NCI-H1930 (cell line): ENCODE measurements at places on chromosomes 6 and 20.
A peak's percentile ranks its signal among the peaks of the same experiment; 100 is the strongest.

- no peak for DNase-seq
Measured at GRCh38 chr6:15871276-15871675, 208.4 kb upstream of the DTNBP1 start.

- DNase-seq: no peak
Measured at GRCh38 chr6:155212106-155212505, 51.7 kb upstream of the CLDN20 start.

DNA sequence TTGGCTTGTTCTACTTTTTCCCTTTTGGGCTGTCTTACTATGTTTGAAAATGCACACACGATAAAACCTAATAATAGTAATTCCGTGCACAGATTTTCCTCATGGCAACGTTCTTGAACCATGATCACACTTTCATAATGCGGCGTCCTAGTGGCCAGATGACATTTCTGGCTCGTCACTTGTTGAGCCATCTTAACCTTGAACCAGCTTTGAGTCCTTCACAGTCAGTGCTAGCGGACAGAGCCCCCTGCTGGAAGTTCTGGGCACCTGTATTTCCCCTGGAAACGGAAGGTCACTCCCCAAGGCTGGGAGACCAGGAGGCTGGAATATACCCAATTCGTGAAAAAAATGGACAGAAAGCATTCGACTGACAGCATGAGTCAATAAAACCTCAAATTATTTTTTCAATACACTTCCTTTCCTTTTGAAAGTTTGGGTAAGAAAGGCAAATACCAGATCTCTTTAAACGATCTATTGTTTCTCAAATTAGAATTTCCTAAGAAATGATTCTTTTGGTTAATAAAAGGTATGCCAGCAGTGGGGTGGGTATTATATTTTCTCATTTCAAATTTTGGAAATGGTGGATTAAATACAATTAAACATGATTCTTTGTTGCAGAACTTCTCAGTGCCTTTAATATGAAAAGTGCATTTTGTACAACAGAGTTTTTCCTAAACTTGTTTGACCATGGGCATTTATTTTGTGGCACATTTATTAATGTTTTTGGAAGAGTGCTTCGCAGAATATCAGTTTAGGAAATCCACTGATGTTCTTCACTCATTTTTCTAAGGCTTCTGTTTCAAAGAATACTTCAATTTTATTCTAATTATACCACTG, 542.3 kb downstream of the QKI start:
- peak; percentile 14 for DNase-seq

- no peak for DNase-seq
Measured at GRCh38 chr6:149905911-149906371, 8.0 kb upstream of the RAET1E start.

DNA sequence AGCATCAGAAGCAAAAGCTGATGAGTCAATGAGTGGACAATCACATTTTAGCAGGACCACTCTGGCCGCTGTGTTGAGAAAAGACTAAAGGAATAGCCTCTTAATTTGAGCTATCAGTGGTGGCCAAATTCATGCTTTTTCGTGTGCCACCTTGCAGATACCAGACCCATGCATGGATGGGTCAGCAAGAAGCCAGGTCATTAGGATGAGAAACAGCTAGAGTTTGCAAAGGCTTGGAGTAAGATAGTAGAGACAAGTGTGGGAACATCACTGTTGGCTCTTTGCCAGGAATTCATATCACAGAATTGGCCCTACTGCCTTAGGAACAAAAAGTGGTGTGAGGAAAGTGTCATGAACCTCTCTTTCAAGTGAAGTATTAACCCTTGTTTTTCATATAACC, 25.5 kb downstream of the MRAP2 start:
- no peak for DNase-seq

- no peak for DNase-seq
Measured at GRCh38 chr20:41413169-41413568, 46.6 kb upstream of the EMILIN3 start.

- DNase-seq: no peak
Measured at GRCh38 chr6:137989664-137990063, 117.6 kb downstream of the PERP start.

DNA sequence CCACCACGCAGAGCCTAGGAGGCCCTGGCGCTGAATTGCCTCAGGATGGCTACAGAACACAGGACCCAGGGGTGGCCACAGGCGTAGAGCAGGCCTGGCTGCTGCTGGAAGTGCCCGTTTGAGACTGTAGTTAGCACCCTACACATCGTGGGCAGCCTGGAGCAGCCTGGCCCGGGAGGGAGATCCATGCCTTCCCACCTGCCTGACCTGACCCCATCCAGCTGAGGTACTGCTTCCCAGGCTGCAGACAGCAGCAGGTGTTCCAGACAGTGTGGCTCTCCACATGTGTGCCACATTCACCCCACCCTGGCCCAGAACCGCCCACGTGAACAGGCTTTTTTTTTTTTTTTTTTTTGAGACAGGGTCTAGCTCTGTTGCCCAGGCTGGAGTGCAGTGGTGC, 20.9 kb upstream of the MAP1LC3A start:
- no peak for DNase-seq

GRCh38 chr6:73180076-73180738, 45.1 kb downstream of the KHDC1L start:
- DNase-seq: no peak

GRCh38 chr6:102742028-102742427, 1348.5 kb downstream of the GRIK2 start:
- DNase-seq: no peak

GRCh38 chr6:101676187-101676586, 282.7 kb downstream of the GRIK2 start:
- DNase-seq: no peak

DNA sequence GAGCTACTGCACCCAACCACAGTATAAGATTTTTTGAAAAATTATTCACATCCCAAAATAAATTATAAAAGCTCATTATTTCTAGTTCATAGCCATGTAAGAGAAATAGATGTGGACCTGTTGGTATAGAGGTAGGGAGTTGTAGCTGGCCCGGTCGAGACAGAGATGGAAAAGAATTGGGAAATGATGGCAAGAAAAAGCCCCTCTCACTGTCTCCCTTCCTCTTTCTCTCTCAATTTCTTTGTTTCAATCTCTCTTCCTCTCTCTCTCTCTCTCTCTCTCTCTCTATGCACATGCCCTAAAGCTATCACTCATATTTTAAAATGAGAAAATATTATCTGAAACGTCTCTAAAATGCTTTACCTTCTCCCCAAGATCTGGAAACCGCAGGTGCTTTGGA, 80.7 kb upstream of the CD83 start:
- DNase-seq: no peak

GRCh38 chr20:5127859-5128424, 1.1 kb downstream of the CDS2 start:
- no peak for DNase-seq

DNA sequence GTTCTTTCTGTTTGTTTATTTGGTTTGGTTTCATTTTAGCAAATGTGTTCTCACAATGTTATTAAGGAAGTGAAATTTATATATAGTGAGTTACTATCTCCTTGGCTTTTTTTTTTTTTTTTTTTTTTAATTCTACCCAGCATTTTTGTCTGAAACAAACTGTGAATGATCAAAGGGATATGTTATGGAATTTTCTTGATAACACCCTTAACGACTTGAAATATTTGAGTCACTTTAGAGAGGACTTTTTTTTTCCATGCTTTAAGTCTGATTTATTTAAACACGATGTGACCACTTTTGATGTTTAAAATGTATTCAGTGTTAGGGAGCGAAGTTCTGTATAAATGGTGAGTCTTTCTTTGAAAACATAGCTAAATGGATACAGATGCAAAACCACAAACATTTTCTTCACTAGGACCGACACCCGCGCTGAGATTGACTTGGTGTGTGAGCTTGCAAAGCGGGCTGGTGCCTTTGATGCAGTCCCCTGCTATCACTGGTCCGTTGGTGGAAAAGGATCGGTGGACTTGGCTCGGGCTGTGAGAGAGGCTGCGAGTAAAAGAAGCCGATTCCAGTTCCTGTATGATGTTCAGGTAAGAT, 149.7 kb downstream of the MTHFD1L start:
- no peak for DNase-seq

DNA sequence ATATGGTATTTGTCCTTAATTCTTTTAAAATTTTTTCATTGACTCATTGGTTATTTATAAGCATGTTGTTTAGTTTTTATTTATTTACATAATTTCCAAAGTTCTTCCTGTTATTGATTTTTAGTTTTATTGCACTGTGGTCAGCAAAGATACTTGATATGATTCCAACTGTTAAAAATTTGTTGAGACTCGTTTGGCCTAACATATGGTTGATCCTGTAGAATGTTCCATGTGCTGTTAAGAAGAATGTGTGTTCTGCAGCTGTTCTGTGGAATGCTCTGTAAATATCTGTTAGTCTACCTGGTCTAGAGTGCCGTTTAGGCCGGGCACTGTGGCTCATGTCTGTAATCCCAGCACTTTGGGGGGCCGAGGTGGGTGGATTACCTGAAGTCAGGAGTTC, 197.7 kb downstream of the CD109 start:
- DNase-seq: no peak

- no peak for DNase-seq
Measured at GRCh38 chr20:44707018-44707579, 8.1 kb upstream of the CCN5 start.

- no peak for DNase-seq
Measured at GRCh38 chr6:46410334-46410953, 80.8 kb downstream of the RCAN2 start.

DNA sequence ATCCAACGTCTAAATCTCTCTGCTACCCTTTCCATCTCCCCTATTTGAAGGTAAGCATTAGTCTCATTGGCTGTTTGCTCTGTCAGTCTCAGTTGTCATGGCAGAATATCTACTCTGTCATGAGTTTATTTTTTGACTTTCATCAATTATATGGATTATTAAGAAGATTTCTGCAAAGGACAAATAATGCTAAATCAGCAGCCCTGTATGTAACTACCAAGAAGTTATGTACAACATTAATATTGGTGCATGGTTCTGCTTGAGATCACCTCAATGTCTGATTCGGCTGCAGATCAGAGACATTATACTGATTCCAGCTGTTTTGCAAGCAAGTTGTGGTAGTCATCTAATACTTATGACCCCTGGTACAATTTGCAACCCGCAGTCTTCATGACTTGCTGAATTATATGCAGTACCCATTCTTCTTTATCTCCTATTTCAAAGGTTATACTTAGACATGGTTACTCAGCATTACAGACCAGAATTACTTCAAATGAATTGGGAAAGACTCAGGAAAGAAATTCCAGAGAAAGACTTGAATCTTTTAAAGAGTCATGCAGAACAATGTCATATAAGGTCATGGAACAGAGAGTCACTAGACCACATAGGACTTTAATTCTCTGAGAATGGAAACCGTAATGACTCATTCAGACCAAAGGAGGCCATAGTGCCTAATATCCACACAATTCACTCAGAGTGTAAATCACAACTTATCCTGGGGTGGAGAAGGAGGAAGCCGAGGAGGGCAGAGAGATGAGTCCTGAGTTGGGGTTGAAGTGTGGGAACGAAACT, 201.4 kb downstream of the IBTK start:
- no peak for DNase-seq

GRCh38 chr6:82679232-82679631, 315.6 kb downstream of the TPBG start:
- DNase-seq: no peak

- DNase-seq: no peak
Measured at GRCh38 chr20:42192321-42192720, 574.1 kb upstream of the CHD6 start.

DNA sequence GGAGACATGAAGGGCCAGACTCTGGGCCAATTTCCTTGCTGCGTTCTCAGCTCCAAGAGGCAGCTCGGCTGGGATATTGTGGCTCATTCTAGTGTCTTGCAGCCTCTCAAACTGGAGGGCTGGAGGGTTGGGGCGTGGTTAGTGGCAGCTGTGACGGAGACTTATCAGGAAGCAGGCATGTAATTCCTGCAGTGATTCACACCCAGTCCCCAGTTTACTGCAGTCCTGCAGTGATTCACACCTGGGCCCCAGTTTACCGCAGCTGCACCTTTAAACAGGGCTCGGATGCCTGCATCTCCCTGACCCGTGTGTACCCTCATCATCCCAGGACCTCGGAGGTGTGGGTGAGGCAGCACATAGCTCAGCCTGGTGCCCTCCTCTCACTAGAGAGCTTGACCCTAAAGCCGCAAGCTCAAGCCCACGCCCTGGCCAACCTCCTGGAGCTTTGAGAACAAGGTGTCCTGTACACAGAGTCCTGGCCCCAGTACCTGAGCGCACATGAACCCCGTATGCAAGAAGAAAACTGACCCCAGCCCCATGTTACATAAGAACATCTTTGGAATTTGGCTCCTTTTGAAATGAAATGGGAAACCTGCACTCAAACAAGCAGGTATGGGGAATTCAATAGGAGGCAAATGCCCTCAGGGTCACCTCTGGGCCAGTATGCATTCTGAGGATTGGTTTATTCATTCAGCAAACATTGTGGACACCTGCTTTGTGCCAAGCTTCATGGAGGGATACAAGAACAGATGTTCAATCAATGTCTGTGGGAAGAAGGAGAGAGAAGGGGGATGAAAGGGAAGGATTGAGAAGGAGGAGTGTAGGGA, 55.3 kb upstream of the FAM83D start:
- no peak for DNase-seq

DNA sequence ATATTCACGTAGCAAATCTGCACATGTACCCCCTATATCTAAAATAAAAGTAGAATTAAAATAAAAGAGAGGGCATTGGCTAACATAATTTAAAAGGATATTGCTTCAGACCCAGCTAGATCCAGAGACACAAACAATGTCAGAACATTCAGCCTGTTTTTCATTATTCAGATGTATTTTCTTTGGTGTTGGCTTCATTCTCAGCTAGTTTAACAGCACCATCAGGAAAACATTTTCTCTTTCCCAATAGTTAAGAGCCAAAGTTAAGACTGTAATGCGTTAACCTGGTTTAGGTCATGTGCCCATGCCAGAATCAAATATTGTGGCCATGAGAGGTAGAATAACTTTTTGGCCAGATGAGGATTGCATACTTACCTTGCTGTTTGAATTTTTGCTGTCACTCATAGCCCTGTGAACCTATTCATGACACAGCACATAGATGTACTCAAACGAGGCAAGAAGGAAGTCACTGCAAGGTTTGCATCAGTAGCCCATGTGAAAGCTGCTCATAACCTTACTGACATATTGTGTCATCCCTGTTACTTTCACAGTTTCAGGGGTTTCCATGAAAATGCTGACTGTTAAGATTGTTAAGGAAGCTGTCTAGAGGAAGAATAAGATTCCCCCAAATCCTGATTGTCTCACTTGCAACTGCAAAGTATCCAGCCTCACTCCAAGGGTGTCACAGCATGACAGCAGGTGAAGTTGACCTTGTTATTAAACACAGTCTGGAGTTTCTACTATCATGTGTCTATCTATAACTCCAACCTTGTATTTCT, 233.1 kb downstream of the PACRG start:
- DNase-seq: no peak

- no peak for DNase-seq
Measured at GRCh38 chr6:109759098-109759955, 68.2 kb downstream of the FIG4 start.

DNA sequence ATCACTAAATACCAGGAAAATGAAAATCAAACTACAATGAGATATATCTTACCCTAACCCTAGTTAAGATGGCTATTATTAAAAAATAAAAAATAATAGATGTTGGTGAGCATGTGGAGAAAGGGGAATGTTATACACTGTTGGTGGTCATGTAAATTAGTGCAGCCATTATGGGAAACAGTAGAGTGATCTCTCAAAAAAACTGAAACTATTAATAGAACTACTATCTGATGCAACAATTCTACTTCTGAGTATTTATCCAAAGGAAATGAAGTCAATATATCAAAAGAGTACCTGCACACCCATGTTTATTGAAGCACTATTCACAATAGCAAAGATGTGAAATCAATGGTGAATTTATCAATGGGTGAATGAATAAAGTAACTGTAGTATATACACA, 48.6 kb downstream of the HLA-A start:
- DNase-seq: no peak
